ENCODE measurements at places on chromosomes 2 and 18. TPM values are rescaled to one million over a fixed set of nuclear protein-coding genes. Genes with fewer than 3 reads are reported as not detected.
A peak's percentile ranks its signal among the peaks of the same experiment; 100 is the strongest.

DNA sequence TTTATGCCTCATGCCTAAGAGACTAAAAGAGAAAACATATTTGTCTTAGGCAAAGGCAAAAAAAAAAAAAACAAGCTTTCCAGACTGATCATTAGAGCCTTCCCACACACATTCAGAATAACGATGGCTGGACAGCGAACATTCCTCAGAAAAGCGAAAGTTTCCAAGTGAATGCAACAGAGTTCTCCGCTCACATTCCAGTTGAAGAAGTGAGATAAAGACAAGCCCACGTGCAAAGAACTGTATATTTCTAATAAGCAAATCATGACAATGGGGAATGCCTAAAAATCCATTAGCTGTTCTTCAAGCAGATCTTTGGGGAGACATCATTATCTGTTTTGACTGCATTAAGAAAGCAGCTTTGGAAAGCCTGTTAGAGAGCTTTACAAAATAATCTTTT is 347.9 kb downstream of the METTL4 start:
- no peak overlapping the region for H3K27ac ChIP-seq
- H3K4me1 ChIP-seq, result no peaks in the 10 kb centered on the region
- H3K27me3 ChIP-seq, result no peaks in the 10 kb centered on the region
- H3K36me3 ChIP-seq, result no peaks in the 10 kb centered on the region
- no peak overlapping the region for H3K4me3 ChIP-seq

DNA sequence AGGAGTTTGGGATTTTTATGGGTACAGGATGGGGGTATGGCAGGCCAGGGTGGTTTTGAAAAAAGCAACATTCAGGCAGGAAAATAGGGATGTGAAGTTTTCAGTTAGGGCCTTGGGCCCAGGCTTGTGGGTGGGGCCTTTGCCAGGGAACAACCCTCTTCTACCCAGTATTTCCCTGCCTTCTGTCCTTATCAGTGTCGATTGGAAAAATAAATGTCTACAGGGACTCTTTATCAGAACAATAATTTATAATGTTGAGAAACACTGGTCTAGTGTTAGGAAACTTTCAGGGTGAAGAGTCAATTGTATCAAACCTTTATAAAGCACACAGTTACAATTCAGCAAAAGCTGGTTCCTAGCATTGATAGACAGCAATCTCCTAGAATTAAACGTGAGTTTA is 214.1 kb upstream of the NABP1 start:
- no peak for DNase-seq
- H3K27me3 ChIP-seq, result no peaks in the 10 kb centered on the region
- H3K4me1 ChIP-seq, result peaks cover 14% of the 10 kb centered on the region
- no peaks in the 10 kb centered on the region for H3K36me3 ChIP-seq
- no peak overlapping the region for H3K4me3 ChIP-seq

GRCh38 chr18:10852385-10853303 is 296.7 kb downstream of the PIEZO2 start:
- no peak overlapping the region for H3K27ac ChIP-seq
- H3K36me3 ChIP-seq, result no peaks in the 10 kb centered on the region

- H3K27me3 ChIP-seq, result no peaks in the 10 kb centered on the region
- no peaks in the 10 kb centered on the region for H3K4me1 ChIP-seq
- no peak overlapping the region for H3K4me3 ChIP-seq
- no peak overlapping the region for H3K27ac ChIP-seq
Observed at GRCh38 chr2:101630224-101630949, 67.1 kb upstream of the MAP4K4 start.

Gene CDCA7
- not detected for total RNA-seq

Gene FIGN
- total RNA-seq, result 7.1 TPM

Gene CD8B2
- not detected for total RNA-seq

Gene COL4A3
- total RNA-seq, result 1.6 TPM

DNA sequence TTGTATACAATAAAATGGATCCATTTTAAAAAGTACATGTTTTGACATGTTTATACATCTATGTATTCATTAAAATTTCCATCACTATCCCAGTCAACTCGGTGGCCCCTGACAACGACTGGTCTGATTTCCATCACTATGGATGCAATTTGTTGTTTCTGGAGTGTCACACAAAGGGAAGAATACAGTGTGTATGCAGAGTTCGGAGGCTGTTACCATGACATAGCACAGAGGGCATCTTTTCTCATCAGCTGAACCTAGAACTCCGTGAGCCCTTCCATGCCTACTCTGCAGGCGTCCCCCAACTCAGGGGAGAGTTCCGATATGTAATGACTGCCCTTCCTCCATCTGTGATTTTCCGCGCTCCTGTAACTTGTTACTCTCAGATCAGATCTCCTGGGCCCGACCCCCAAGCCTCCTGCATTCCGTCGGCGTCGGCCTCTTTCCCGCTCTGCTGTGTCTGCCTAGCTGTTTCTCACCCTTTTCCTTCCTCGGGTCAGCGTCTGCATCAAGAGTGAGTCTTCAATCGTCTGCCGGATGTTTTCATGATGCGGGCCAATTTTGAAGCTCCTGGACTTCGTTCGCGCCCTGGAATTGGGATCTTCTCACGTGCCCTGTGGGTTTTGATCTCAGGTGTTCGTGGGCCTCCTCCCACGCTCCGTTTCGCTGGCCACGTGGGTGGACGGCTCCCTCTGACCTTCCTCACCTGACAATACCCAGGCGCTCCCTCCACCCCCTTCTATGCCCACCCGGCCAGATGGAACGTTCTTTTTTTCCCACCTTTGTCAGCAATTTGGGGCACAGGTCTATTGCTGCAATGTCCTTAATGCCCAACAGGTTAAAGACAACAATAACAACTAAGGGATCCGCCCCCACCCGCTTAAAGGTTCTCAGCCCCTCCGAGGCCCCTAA is 161.0 kb downstream of the TWIST2 start:
- no peaks in the 10 kb centered on the region for H3K36me3 ChIP-seq
- peak; percentile 49 for DNase-seq
- H3K4me3 ChIP-seq, result no peak overlapping the region
- H3K27me3 ChIP-seq, result no peaks in the 10 kb centered on the region

Measured in sigmoid colon (tissue), 7 donors.